Cardiac muscle cell (in vitro differentiated cells and primary cell): ENCODE measurements at places on chromosomes 5 and 9. TPM values are rescaled to one million over a fixed set of nuclear protein-coding genes. Genes with fewer than 3 reads are reported as not detected.

The NFIL3 gene
- polyA plus RNA-seq: 43.0 and 57.5 TPM in 2 replicates

The CDH9 gene
- polyA plus RNA-seq: not detected in 2 replicates

The ARSI gene
- 2.0 and 2.1 TPM in 2 replicates for polyA plus RNA-seq

The SPAAR gene
- polyA plus RNA-seq: 0.15 TPM in 1 of 2 replicates, not detected in the other

The ARL15 gene
- polyA plus RNA-seq: 21.8 and 23.2 TPM in 2 replicates

The ECSCR gene
- 0.97 and 1.5 TPM in 2 replicates for polyA plus RNA-seq

The FGF10 gene
- polyA plus RNA-seq: 43.7 and 68.6 TPM in 2 replicates

The PCDHB2 gene
- 25.0 and 31.2 TPM in 2 replicates for polyA plus RNA-seq

The FAM120A gene
- polyA plus RNA-seq: 12.9 and 14.8 TPM in 2 replicates

The TAF11L8 gene
- not detected in 2 replicates for polyA plus RNA-seq

The IFNA1 gene
- polyA plus RNA-seq: not detected in 2 replicates

The EQTN gene
- not detected in 2 replicates for polyA plus RNA-seq

The C5orf46 gene
- 0.43 TPM in 1 of 2 replicates, not detected in the other for polyA plus RNA-seq

The ROR2 gene
- 21.5 and 23.6 TPM in 2 replicates for polyA plus RNA-seq

The C9orf153 gene
- polyA plus RNA-seq: 0.97 TPM in 1 of 2 replicates, not detected in the other

The SHC3 gene
- polyA plus RNA-seq: 0.07 and 0.34 TPM in 2 replicates

The CCDC183 gene
- polyA plus RNA-seq: 40.1 and 43.1 TPM in 2 replicates

The KCNMB1 gene
- 2.9 and 3.9 TPM in 2 replicates for polyA plus RNA-seq

The FAM78A gene
- 21.5 and 29.5 TPM in 2 replicates for polyA plus RNA-seq

The RNF145 gene
- 12.7 and 17.1 TPM in 2 replicates for polyA plus RNA-seq
